ENCODE measurements at places on chromosomes 16 and 17. TPM values are rescaled to one million over a fixed set of nuclear protein-coding genes. Genes with fewer than 3 reads are reported as not detected.

CRYBA1 gene
- not detected for total RNA-seq

DNA sequence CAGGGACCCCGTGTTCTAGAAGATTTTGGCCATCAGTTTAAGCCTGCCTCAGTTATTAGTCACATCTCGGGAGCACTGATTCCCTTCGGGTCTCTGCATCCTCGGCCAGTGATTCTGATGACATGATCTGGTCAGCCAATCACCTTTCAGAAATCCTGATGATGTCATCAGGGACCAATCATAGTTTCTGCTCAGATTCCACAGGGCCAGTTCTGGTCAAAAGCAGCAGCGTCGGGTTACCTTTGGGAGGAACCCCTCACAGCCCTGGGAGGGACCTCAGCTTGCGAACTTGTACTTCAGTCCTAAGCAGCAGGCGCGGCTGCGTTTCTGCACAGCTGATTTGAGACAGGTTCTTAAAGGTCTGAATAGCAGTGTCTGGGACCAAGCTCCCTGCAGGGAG is 13.9 kb downstream of the KDM8 start:
- no peaks in the 10 kb centered on the region for H3K27me3 ChIP-seq
- no peaks in the 10 kb centered on the region for H3K4me1 ChIP-seq
- H3K27ac ChIP-seq, result no peak overlapping the region
- H3K4me3 ChIP-seq, result no peak overlapping the region
- no peak for DNase-seq

CCL5 gene
- total RNA-seq, result not detected

DNA sequence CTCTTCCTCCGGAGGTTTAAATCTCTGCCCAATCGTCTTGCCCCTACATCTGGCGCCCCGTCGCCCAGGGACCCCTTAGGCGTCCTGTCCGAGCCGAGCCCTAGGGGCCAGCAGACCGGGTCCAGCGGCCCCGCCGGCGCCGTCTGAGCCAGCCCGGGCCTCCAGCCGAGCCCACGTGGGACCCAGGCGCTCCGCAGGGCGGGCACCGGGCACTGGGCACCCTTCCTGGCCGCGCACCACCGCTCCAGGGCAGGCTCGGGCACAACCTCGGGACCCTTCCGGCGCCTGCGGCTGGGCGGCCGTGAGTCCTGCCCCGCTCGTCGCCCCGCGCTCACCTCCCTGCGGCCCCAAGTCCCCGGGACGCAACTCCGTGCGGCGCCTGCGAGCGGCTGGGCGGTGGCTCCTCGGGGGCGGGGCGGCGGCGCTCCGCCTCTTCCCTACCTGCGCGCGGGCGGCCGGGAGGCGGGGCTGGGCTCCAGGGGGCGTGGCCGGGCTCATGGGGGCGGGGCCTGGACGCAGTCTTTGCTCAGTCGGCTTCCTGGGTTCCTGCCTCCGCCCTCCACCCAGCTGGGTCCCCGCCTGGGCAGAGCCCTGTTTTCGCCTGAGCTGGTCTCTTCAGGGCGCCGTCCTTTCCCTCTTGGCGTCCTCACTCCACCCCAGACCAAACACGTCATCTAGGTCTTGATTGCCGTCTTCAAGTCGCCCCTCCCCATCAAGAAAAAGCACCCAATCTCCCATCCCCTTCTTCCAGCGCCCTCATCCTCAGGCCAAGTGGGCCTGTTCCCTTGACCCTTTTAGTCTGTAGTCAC is at the start of gene RHBDF2:
Gene RHBDF2 (minus strand): TSS at position 406 of the 809 bp plus-strand sequence. CDS start 19,899 bp downstream, outside the sequence.
- peaks cover 16% of the 10 kb centered on the region for H3K4me1 ChIP-seq
- peak within 1 kb of the TSS; percentile 84 for H3K4me3 ChIP-seq
- H3K36me3 ChIP-seq, result no peaks in the 10 kb centered on the region
- no peak within 1 kb of the TSS for H3K27ac ChIP-seq
